Caki2 (cell line): ENCODE measurements at places on chromosomes 1 and 21.

GRCh38 chr1:27255136-27255535, 20.7 kb downstream of the WDTC1 start:
- DNase-seq = no peak

- no peak for DNase-seq
Measured at GRCh38 chr1:170661646-170662411, 2.1 kb upstream of the PRRX1 start.

DNA sequence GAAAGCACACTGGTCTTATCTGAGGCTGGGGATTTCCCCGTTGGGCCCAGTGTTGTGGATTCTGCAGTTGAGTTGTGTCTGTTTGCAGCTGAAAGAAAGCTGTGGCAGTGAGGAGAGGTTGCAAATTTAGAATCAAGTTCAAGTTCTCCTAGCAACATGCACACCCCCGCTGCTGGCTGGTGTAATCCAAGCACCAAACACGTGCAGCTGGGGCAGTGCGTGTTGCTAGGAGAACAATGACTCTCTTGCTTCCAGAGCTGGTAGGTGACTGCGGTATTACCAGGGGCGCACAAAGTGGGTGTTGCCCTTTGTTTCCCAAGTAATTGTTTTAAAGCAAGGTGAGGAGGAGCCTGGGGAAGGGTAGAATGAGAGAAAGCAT, 91.5 kb downstream of the IER5 start:
- no peak for DNase-seq

DNA sequence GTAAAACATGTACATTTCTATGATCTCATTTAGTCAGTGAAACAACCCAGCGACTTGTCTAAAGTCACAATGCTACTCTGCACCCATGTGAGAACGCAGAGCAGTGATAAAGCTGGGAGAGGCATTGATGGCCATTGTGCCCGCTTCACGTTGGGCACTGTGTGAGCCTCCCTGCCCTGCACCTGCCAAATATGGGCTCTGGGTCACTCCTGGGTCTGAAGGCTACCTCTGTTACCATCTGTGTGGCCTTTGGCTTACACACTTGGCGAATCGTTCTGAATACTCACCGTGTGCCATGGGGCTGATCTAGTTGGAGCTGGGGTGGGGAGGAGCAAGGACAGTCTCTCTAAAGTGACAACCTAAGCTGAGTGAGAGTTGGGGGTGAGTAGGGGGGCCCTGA, 29.9 kb downstream of the PCSK9 start:
- DNase-seq = no peak

DNA sequence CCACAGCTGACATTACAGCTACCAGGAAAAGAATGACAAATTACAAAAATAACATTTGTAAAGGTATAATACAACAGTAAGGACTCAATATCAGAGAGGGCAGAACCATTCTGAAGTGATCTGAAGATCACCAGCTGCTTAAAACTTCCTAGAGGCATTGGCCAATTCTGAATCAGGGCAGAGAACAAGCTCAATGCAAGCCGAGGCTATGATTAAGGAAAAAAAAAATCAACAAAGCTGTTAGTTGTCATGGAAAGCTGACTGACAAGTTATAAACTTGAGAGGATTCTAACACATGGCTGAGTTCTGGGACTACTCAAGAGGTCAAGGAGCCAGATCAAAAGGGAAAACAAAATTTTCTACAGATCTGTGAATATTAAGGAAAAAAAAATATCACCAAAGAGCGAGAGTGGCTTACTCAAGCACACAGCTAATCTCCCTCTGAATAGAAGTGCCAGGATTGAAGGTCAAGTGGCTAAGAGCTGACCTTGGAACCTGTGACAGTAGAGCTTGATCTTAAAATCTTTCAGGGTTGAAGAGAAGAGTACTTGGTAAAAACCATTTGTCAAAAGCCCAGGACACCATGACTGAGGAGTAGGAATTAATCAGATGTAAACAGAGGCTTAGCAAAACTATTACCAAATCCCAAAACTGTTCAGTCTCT, 383.4 kb downstream of the USP25 start:
- no peak for DNase-seq

- no peak for DNase-seq
Measured at GRCh38 chr1:10106241-10106640, 73.5 kb downstream of the UBE4B start.

DNA sequence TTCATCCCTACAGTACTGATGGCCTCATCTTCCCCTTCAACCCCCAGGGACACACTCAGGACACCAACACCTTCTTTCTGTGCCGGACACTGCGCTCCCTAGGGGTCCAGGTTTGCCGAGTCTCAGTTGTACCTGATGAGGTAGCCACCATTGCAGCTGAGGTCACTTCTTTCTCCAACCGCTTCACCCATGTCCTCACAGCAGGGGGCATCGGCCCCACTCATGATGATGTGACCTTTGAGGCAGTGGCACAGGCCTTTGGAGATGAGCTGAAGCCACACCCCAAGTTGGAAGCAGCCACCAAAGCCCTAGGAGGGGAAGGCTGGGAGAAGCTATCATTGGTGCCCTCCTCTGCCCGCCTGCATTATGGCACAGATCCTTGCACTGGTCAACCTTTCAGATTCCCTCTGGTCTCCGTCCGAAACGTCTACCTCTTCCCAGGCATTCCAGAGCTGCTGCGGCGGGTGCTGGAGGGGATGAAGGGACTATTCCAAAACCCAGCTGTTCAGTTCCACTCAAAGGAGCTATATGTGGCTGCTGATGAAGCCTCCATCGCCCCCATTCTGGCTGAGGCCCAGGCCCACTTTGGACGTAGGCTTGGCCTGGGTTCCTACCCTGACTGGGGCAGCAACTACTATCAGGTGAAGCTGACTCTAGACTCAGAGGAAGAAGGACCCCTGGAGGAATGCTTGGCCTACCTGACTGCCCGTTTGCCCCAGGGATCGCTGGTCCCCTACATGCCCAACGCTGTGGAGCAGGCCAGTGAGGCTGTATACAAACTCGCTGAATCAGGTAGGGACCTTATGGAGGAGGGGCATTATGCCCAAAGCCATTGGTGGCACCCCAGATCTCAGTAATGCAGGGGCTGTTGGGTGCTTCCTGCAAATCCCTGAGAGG, 5.1 kb upstream of the LENEP start:
- DNase-seq = no peak

DNA sequence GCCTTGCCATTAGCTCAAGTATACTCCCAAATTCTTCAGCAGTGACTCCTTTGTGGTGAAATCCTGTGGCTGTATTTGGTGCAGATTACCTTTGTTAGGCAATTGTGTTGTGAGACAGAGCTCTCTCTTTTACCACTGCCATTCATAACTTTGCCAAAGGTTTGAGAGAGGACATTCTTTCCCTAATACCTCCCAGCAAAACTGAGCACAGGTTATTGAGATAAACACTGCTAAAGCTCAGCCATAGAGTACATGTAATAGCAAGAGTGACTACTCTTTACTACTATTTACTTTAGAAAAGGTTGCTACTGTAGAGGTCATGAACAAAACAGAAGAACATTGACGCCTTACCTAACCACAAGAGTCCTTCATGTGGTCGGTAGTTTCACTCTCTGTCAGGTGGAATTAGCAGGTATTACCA, 514.0 kb upstream of the ADAMTS5 start:
- DNase-seq = no peak

DNA sequence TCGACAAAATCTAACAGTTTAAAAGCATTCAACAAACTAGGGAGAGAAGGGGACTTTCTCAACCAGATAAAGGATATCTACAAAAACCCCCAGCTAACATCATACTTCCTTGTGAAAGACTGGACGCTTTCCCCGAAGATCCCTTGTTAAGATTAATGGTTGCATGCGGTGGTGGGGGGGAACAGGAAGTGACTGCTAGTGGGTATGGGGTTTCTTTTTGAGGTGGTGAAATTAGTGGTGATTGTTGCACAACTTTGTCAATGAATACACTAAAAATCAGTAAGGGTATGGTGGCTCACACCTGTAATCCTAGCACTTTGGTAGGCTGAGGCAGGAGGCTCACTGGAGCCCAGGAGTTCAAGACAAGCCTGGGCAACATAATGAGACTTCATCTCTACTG, 26.9 kb upstream of the EYA3 start:
- DNase-seq = no peak

DNA sequence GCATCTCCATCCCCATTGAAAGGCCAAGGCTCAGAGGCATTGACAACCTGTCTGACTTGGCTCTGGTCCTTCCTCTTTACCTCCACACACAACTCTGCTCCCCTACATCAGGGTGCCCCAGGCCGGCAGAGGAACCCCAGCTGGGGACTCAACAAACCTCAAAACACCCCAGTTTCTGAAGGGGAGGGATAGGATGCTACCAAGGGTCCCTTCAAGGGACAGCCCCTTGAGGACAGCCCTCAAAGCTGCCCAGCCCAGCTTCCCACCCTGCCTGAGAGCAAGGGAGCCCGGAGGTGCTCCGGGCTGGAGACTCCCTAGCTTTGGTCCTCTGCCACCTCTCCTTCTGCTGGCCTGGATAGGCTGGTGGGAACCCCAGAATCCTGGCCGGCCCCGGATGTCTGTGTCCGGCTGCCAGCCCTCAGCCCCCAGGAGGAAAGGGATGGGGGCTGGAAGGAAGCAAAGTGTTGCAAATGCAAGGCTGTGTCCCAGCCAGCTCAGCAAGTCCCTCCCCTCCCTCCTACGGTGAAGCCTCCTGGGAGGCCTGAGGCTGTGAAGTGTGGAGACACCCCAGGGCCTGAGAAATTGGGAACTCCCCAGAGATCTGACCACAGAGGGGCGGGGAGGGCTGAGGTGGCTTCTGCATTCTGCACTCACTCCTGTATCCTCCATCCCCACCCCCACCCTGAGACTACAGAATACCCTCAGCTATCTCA, 1.1 kb upstream of the MARCKSL1 start:
- peak; percentile 33 for DNase-seq

DNA sequence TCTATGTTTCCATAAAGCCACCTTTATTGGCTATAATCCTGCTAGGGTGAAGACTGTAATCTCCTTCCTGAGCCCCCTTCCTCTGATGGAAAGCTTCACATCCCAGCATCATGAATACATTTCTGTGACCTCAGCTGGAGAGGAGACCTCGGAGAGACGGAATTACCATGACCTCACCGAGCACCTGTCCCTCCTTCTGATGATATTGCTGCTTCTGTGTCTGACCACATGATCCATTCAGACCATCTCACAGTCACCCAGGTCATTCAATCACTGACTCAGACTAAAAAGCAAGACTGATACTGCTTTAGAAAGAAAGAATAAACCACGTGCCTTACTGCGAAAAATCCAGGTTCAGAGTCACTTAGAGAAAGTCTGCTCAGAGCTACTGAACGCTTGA, 8.8 kb downstream of the KCND3 start:
- DNase-seq = no peak

GRCh38 chr1:30313176-30313575, 410.2 kb downstream of the MATN1 start:
- DNase-seq = no peak

- DNase-seq = no peak
Measured at GRCh38 chr1:198606020-198606438, 32.8 kb upstream of the PTPRC start.

DNA sequence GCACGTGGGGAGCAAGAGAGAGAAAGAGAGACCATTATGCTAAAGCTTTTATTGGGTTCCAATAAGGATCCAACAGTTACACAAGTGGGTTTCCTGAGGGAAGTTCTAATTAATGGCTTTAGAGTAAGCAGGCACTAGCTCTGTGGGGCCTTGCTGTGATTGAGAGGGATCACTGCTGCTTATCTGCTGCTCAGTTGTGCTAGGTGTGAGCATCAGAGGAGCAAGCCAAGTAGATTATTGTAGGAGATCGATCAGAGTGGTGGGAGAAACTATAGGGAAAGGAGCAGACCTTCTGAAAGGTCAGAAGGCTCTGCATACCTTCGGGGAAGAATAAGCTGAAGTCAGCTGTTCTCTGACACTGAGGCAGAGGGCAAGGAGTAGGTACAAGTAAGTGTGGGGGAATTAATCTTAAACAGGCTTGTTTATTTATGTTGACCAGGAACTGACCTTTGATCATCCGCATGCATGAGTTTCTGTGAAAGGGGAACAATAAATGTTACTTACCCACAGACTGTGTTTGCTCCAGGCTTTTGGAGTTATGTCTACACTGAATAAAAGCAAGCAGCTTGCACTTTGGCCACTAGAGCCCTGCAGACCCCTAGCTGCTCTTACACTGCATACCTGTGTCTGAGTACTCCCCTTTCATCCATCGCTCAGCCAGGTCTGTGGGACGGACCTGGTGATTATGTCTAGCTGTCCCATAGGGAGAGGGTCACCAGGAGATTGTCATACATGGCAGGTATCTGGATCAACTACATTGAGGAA, 89.7 kb downstream of the TNNI3K start:
- DNase-seq = peak; percentile 31
